ENCODE measurements at places on chromosomes 7 and 10. TPM values are rescaled to one million over a fixed set of nuclear protein-coding genes. Genes with fewer than 3 reads are reported as not detected.
A peak's percentile ranks its signal among the peaks of the same experiment; 100 is the strongest.

Gene FLNC
- total RNA-seq: not detected

Gene UPK3BL2
- 79.9 TPM for total RNA-seq

Gene NET1
- 7.6 TPM for total RNA-seq

Gene ACSL5
- total RNA-seq: 36.2 TPM

Gene NPTX2
- total RNA-seq: not detected

Gene LIPJ
- 0.39 TPM for total RNA-seq

Gene MKX
- total RNA-seq: not detected

Gene INMT
- total RNA-seq: 0.15 TPM

Gene TMEM184A
- total RNA-seq: not detected

Gene FAM13C
- not detected for total RNA-seq

Gene PLEKHS1
- total RNA-seq: not detected

- no peaks in the 10 kb centered on the region for H3K27me3 ChIP-seq
- DNase-seq: no peak
- no peaks in the 10 kb centered on the region for H3K4me1 ChIP-seq
- no peak overlapping the region for H3K27ac ChIP-seq
- no peaks in the 10 kb centered on the region for H3K36me3 ChIP-seq
Observed at GRCh38 chr7:81692146-81692905, 77.5 kb downstream of the HGF start.

- H3K27me3 ChIP-seq: no peaks in the 10 kb centered on the region
- H3K27ac ChIP-seq: no peak overlapping the region
- peaks cover 5% of the 10 kb centered on the region for H3K4me1 ChIP-seq
- H3K36me3 ChIP-seq: peaks cover 1% of the 10 kb centered on the region
- H3K4me3 ChIP-seq: no peak overlapping the region
Observed at GRCh38 chr10:99784016-99784726, 1.7 kb downstream of the ABCC2 start.

DNA sequence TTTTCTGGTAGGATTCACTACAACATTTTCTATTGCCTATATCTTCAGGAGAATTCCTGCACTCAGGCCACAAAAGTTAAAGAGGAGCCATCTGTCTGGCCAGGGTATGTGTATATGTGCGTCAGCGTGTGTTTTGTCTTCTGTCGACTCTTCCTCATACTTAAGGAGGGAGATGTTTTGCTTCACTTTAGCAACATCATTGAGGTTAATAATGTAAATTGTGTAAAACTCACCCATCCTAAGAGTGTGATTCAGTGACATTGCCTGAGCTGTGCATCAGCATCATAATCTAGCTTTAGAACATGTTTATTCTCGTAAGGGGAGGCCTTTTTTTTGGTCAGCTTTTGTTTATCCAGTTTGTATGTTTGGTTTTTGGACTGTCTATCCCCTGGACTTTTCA, 23.7 kb downstream of the FBH1 start:
- no peak for DNase-seq
- no peaks in the 10 kb centered on the region for H3K4me1 ChIP-seq
- H3K4me3 ChIP-seq: no peak overlapping the region
- peaks cover 29% of the 10 kb centered on the region for H3K36me3 ChIP-seq

DNA sequence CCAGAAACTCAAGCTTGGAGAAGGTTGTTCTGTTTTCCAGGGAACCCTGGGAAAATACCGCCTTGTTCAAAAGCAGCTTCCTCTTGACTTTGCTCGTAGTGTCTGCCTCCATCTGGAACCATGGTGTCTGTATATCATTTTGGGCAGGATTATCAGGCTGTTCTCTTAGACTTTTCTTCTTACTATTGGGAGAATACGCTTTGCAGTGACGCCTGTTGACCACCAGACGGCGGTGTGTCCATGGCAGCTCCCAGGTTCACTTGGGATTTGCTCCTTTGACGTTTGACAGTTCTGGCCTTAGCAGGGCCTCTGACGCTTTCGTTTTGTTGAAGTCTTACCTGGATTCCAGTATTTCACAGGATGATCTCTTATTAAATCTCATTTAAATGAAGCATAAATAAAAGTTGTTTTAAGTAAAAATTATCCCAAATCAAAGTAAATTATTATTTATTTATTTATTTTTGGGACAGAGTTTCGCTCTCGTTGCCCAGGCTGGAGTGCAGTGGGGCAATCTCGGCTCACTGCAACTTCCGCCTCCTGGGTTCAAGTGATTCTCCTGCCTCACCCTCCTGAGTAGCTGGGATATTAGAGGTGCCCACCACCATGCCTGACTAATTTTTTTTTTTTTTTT, 41.8 kb upstream of the GJD4 start:
- no peak overlapping the region for H3K27ac ChIP-seq
- no peak overlapping the region for H3K4me3 ChIP-seq
- H3K36me3 ChIP-seq: peaks cover 46% of the 10 kb centered on the region
- peaks cover 20% of the 10 kb centered on the region for H3K4me1 ChIP-seq

DNA sequence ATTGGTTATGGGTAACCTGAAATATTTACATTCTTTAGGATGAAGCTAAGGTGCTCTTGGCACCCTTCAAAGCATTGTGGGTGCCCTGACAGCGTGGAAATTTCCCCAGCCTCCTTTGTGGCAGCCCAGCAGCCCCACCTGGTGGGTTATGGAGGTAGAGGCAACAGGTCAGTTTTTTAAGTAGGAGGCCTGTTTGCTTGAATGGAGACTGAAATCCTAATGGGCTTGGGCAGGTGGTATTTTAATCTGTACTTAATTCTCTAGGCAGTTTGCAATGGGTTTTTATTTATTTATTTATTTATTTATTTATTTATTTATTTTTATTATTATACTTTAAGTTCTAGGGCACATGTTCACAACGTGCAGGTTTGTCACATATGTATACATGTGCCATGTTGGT, 139.4 kb downstream of the EPC1 start:
- H3K27ac ChIP-seq: no peak overlapping the region
- no peaks in the 10 kb centered on the region for H3K27me3 ChIP-seq
- DNase-seq: peak; percentile 25
- H3K4me1 ChIP-seq: no peaks in the 10 kb centered on the region

DNA sequence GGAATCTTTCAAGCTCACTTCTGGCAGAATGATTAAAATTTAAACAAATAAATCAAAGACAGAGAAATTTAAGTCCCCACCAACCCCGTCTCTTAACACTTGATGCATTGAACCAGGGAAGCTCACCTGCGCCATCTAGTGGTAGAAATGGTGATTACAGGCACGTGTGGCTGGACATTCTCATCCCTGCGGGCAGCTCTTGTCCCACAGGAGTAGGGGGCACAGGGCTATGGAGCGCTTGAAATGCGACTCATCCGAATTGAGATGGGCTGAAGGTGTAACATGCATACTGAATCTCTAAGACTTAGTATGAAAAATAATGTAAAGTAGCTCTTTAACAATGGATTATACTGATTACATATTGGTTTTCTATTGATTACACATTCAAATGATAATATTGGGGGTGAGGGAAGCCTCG, 24.8 kb upstream of the SLIT1 start:
- H3K27me3 ChIP-seq: peaks cover 2% of the 10 kb centered on the region
- no peak overlapping the region for H3K27ac ChIP-seq
- peak; percentile 80 for DNase-seq
- no peaks in the 10 kb centered on the region for H3K36me3 ChIP-seq
- no peaks in the 10 kb centered on the region for H3K4me1 ChIP-seq
- no peak overlapping the region for H3K4me3 ChIP-seq

DNA sequence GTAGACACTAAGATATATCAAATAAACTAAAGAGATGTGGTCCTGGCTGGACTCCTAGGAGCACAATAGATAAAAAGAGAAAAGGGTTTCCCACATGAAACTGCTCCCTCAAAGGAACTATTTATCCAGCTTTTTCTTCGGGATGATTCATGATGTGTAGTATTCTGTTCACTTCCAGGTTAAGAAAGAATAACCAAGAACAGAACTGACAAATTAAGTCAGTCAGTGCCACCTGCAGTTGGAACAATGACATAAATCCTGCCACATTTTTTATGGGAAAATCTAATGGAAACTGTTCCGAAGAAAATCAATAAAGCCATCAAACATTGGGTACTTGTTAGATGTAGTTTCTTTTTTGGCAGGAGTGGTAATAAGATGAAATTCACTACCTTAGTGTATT, 87.1 kb downstream of the POLR1F start:
- H3K4me3 ChIP-seq: no peak overlapping the region
- H3K27ac ChIP-seq: no peak overlapping the region
- no peaks in the 10 kb centered on the region for H3K36me3 ChIP-seq

DNA sequence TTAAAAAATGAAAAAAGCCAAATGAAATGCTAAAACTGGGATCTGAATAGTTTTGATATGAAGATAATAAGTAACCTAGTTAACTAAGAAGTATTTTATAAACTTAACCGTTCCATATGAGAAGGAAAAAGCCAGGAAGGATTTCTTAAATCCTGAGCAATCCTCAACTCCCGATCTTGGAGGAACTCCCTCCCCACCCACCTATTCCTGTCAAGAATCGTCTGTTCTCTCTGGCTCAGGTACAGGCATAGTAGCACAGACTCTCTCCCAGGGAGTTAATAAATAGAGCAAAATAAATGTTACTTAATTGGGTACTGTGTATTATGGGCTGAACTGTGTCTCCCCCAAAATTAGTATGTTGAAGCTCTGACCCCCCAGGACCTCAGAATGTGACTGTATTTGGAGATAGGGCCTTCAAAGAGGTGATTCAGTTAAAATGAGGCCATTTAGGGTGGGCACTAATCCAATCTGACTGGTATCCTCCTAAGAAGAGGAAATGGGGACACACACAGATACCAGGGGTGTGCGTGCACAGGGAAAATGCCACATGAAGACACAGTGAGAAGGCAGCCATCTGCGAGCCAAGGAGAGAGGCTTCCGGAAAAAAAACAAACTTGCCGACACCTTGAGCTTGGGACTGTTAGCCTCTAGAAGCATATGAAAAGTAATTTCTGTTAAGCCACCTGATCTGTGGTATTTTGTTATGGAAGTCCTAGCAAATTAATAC, 28.7 kb downstream of the PUS7 start:
- no peaks in the 10 kb centered on the region for H3K4me1 ChIP-seq
- no peak overlapping the region for H3K27ac ChIP-seq
- H3K36me3 ChIP-seq: no peaks in the 10 kb centered on the region
- H3K27me3 ChIP-seq: no peaks in the 10 kb centered on the region
- H3K4me3 ChIP-seq: no peak overlapping the region

DNA sequence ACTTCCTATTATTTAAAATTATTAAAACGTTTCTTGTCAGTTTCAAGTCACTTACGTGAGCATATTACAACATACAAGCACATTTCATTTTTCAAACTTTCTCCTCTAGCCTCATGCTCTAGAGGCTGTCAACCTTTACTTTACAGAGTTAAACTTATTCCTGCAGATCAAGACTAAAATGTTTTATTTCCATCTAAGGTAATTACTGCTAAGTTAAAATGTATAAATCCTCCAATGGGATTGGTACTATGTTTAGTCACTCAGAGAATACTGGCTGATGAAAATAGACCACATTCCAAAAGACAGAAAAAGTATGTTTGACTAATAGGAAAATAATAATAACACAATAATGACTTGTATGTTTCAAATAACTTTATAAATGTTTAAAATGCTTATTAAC, 8.4 kb upstream of the TRDMT1 start:
- peaks cover 6% of the 10 kb centered on the region for H3K4me1 ChIP-seq
- H3K27ac ChIP-seq: no peak overlapping the region
- DNase-seq: no peak
- H3K27me3 ChIP-seq: no peaks in the 10 kb centered on the region

GRCh38 chr7:84354866-84355265, 160.3 kb upstream of the SEMA3A start:
- H3K27me3 ChIP-seq: no peaks in the 10 kb centered on the region
- H3K36me3 ChIP-seq: no peaks in the 10 kb centered on the region
- no peak overlapping the region for H3K27ac ChIP-seq
- H3K4me3 ChIP-seq: no peak overlapping the region

DNA sequence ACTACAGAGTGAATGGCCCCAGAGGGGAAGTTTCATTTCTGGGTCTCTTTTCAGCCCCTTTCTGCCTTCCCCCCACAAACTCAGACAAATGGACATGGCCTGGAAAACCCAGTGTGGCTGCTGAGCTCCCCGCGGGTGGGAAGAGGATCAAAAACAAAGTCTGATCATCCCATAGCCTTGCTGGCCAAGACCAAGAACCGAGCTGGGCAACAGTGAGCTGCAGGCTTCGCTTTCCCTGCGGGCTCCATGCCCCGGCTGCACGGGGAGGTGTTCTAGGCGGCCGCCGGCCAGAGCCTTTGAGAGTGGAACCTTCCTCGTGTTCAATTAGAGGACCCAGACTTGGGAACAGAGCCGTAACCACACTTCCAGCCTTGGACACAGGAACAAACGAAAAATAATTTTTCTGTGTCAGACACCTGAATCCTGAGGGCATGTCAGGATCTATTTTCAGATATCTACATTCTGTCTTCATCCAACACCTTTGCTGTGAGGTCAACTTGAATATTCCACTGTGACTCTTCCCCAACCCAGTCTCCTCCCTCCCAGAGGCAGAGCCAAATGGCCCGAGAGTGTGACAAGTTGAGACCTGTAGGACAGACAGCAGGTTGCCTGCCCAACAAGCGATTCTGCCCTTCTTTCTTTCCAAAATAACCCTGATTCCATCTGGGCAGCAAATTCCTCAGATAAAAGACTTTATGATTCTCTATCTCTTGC, 26.0 kb downstream of the WDR86 start:
- H3K4me3 ChIP-seq: no peak overlapping the region
- peaks cover 12% of the 10 kb centered on the region for H3K27me3 ChIP-seq
- H3K36me3 ChIP-seq: no peaks in the 10 kb centered on the region
- H3K27ac ChIP-seq: no peak overlapping the region

- H3K36me3 ChIP-seq: no peaks in the 10 kb centered on the region
- DNase-seq: peak; percentile 15
- H3K4me1 ChIP-seq: no peaks in the 10 kb centered on the region
- no peak overlapping the region for H3K27ac ChIP-seq
- no peaks in the 10 kb centered on the region for H3K27me3 ChIP-seq
- no peak overlapping the region for H3K4me3 ChIP-seq
Observed at GRCh38 chr10:34655286-34656170, 159.6 kb downstream of the PARD3 start.

- no peak overlapping the region for H3K27ac ChIP-seq
- peak overlapping the region; percentile 67 for H3K4me3 ChIP-seq
- H3K4me1 ChIP-seq: peaks cover 28% of the 10 kb centered on the region
- peak; percentile 49 for DNase-seq
Observed at GRCh38 chr10:42754155-42755027, 28.2 kb upstream of the BMS1 start.

- H3K36me3 ChIP-seq: no peaks in the 10 kb centered on the region
- DNase-seq: no peak
- peak overlapping the region; percentile 84 for H3K27ac ChIP-seq
- H3K4me1 ChIP-seq: peaks cover 20% of the 10 kb centered on the region
- peak overlapping the region; percentile 99 for H3K4me3 ChIP-seq
Observed at GRCh38 chr10:87862679-87863052, 667 bp downstream of the KLLN start.

- H3K27ac ChIP-seq: no peak overlapping the region
- peaks cover 3% of the 10 kb centered on the region for H3K36me3 ChIP-seq
- H3K4me1 ChIP-seq: peaks cover 14% of the 10 kb centered on the region
- H3K27me3 ChIP-seq: no peaks in the 10 kb centered on the region
Observed at GRCh38 chr10:74083304-74083703, 67.3 kb downstream of the AP3M1 start.

DNA sequence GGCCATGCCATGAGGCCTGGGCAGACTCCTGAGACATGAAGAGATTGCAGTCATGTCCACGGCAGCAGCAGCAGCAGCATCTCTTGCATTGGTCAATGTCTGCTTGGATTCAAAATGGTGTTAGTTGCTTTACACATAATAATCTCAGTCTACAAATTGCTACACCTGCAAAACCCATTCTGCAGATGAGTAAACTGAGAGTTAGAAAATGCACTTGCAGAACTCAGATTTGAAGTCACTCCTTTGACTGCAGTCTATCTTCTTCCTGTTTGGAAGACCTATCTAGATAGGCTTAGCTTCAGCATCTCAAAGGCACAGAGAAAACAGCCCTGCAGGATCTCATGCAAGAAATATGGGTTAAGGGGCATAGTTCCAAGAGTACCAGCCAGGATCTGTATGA, 350.3 kb downstream of the TNS3 start:
- H3K27me3 ChIP-seq: no peaks in the 10 kb centered on the region
- peaks cover 8% of the 10 kb centered on the region for H3K4me1 ChIP-seq
- DNase-seq: no peak
- no peak overlapping the region for H3K4me3 ChIP-seq
- no peaks in the 10 kb centered on the region for H3K36me3 ChIP-seq
